ENCODE measurements at places on chromosomes 6 and 20. TPM values are rescaled to one million over a fixed set of nuclear protein-coding genes. Genes with fewer than 3 reads are reported as not detected.

GRCh38 chr6:106715922-106716321 is 86.5 kb downstream of the QRSL1 start:
- no peak for DNase-seq

- no peak for DNase-seq
Observed at GRCh38 chr6:90406142-90406794, 109.6 kb upstream of the BACH2 start.

DNA sequence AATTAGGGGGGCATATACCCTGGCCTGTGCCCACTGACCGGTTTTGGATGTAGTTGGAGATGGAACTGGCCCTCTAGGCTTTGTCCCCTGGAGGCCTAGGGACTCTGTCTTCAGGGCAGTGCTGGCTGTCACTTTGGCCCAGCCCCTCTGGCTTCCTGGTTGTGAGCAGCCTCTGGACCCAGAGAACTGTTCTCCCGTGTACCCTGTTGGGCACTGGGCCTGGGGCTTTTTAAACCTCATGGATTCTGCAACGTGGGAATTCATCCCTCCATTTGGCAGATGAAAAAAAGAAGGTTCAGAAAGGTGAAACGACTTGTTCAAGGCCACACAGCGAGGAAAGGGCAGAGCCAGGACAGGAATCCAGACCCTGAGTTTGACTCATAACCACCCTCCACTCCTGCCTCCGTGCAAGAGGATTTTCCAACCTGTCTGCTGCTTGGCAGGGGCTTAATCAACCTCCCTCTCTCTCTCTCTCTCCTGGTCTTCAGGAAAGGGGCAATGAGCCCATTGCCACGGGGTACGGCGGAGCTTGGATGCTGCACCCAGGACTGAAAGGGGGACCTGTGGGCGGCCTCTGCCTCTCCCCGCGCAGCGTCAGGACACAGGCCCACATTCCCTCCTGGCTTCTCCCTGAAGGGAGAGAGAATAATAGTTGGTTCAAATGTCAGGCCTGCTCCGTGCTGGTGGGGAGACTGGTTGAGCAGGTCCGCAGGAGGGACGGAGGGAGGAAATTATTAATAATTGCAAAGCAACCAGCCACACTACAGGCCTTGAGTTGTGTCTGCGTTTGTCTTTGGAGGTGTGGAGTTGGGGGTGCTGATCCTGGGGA is 56.0 kb downstream of the CEBPB start:
- no peak for DNase-seq

STMND1 gene
- not detected for total RNA-seq

DNA sequence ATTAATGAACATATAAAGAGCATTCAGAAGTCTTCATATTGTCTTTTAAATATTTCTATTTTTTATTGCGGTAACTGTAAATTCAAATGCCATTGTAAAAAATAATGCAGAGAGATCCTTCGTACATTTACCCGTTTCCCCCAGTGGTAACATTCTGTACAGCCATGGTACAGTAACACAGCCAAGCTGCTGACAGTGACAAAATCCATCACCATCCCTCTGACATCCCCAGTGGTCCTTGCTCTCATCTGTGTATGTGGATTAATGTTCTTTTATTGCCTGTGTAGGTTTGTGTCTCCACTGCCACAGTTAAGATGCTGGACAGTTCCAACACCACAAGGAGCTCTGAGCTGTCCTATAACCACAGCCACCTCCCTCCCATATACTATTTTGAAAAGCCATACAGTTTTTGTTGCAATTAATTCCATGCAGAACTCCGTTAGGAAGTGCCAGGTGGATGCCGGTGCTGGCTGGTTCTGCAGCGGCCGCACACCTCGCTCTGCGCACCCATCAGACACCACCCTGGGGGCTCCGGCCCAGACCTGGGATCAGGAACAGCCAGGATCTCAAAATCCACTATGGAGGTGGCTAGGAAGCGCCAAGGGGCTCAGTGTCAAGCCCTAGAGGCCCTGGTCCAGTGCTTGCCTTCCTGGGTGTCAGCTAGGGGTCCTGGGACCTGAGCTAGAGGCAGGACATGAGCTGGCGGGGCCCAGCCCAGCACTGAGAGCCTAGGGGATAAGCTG is 93.1 kb upstream of the PMEPA1 start:
- no peak for DNase-seq

- no peak for DNase-seq
Observed at GRCh38 chr6:159317430-159317829, 148.2 kb downstream of the FNDC1 start.

- no peak for DNase-seq
Observed at GRCh38 chr6:165664559-165665383, 1.7 kb upstream of the PDE10A start.

OR2B6 gene
- total RNA-seq: not detected

LPIN3 gene
- total RNA-seq: 82.3 TPM

C20orf144 gene
- not detected for total RNA-seq

APOM gene
- not detected for total RNA-seq

- DNase-seq: no peak
Observed at GRCh38 chr6:144493035-144493910, 208.1 kb downstream of the UTRN start.

DNA sequence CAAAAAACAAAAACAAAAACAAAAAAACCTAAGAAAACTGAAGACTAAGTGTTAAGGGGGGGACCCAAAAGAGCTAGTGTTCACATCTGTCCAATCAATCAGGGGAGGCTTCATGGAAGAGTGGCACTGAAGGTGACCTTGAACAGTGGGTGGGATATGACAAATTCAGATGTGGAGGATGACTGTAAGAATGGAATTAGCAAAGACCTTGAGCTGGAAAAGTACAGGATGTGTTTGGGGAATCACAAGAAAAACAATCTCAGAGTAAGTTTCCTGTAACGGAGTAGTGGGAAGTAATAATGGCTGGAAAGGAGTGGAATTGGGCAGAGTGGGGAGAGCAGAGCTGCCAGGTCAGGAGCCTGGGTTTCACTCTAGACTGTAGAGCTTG is 2.9 kb upstream of the IER3 start:
- DNase-seq: no peak

DNA sequence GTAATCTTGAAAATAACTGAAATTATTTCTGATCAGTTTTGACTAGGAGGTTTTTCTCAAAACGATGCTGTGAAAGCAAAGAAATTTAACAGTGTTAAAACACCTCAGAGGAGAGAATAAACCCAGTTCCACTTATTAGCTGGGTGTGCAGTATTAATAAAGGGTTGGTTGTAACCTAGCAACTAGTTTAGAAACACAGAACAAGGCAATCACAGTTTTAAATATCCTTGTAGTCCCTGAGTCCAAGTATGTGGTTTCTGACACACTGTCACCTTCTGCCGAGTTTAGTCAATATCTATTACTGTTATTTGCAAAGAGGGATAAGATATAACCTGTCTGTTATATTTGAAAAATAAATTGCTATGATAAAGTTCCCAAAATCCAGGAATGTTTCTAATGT is 70.2 kb upstream of the INSM1 start:
- no peak for DNase-seq

AIF1 gene
- total RNA-seq: 25.0 TPM

SLC22A23 gene
- total RNA-seq: 40.5 TPM

DNA sequence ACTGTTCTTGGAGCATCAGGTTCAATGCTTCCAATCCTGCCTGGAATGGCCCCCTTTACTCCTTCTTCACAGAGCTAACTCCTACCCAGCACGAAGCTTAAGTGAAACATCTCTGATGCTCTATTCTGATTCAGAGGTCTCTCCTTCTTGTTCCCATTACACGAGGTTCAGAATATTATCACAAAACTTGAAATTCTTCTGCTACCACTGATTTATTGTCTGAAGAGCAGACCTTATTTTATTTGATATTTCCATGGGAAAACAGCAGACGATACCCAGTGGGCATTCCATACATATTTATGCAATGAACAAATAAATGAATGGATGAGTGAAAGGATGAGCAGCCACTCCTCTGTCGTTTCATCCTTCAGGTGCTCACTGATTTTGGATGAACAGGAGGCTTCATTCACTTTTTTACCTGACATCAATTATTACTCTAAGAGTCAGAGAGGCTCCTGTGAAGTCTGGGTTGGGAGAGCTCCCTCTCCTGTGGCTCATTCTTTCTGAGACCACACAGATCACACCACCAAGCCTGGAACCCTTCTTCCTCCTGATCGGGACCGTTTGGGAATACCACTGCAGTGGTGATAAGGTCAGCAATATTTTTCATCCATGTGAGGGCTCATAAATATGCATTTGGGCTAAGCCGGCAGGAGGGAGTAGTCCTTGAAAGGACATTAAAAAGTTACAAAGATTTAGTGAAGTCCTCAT is 25.8 kb downstream of the SMLR1 start:
- DNase-seq: no peak

DNA sequence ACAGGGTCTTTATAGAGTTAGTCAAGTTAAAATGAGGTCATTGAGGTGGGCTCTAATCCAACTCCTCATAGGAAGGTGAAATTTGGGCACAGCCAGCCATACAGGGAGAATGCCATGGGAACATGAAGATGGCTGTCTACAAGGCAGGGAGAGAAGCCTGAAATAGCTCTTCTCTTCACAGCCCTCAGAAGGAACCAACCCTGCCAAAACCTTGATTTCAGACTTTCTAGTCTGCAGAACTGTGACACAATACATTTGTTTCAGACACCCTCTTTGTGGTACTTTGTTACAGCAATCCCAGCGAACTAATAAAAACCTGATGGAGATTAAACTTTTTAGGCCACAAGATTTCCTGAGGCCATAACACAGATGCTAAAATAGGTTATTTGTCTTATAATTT is 43.1 kb upstream of the HECA start:
- DNase-seq: no peak

SLC13A3 gene
- total RNA-seq: 1.2 TPM

TPBG gene
- total RNA-seq: 23.8 TPM

DNA sequence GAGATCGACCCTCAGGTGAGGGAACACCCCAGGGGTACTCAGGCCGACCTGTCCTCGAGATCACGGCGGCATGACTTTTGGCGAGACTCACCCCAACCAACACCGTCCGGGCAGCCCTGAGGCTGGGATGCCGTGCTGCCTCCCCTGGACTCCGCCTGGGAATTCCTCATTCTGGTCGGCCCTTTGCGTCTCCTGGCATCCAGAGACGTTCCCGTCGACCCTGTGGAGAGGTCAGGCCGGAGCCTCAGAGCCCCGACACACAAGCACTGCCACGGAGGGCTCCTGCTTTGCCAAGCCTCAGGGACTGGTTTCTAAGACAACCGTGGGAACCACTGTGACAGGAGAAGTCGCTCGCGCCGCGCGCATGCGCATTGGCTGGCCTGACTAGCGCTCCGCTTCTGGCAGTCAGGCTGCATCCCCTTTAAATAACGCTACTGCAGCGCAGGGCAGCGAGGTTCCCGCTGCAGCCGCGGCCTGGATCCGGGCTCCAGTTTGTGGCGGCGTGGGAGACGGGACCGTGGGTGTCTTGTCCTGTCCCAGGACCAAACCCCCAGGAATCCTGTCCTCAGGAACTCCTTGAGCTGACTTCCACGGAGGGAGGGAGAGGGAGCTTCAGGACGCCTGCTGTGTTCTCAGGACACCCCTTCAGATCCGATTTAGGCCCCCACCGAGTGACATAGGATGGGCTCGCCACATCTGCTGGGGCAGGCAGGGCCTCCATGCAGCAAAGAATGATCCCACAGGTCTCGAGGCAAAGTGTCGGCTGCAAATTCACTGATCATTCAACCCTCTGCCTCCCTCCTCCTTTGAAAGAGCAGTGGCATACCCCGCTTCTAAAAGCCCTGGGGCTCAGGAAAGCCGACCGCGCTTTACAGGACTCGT is 163.2 kb upstream of the ZNF337 start:
- DNase-seq: no peak

GRCh38 chr6:144753023-144753705 is 468.0 kb downstream of the UTRN start:
- no peak for DNase-seq

Measured in vagina (tissue), 2 donors.